Calu3 (cell line): ENCODE measurements at places on chromosomes 12 and 14. TPM values are rescaled to one million over a fixed set of nuclear protein-coding genes. Genes with fewer than 3 reads are reported as not detected.

GRCh38 chr12:52495389-52495788 lies 2.3 kb upstream of the KRT6A start:
- peaks cover 84% of the 10 kb centered on the region for H3K27me3 ChIP-seq
- no peak for DNase-seq
- no peak overlapping the region for H3K4me3 ChIP-seq
- H3K27ac ChIP-seq: no peak overlapping the region
- peaks cover under 1% of the 10 kb centered on the region for H3K4me1 ChIP-seq

NOVA1 gene
- total RNA-seq: not detected in 2 replicates

GRCh38 chr12:105351523-105351922 lies 21.0 kb downstream of the C12orf75 start:
- H3K4me3 ChIP-seq: no peak overlapping the region
- peaks cover 54% of the 10 kb centered on the region for H3K4me1 ChIP-seq
- peaks cover 8% of the 10 kb centered on the region for H3K36me3 ChIP-seq
- no peaks in the 10 kb centered on the region for H3K27me3 ChIP-seq

DNA sequence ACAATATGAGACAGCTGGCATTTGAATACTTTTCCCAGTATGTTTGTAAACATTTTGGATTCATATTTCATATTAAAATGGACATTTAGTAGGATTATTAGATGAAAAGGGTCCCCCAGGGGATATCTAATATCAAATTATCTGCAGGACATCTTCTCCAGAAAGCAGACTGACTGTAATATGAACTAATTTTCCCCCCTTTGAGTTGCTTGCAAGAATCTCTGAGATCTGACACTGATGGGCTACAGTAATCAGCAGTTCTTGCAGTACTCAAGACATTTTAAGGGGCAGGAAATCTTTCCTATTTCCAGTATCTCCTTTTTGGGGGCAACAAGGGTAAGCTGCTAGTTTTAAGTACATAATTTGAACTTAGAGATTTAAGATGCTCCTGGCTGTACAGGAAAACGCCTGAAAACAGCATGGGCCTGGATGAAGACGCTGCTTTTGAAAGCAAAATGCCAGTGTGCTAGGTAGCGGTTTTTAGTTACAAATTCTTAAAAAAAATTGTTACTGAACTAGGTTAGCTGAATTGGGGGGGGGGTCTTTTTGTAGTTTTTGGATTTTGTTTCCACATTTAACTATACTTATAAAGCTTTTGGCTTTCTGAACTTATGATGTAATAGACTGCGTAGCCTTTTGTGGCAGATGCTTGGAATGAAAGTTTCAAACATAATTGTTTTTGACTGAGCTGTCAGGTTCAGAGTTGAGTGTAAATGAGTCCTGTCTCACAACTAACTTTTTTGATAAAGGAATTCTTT lies 2.2 kb downstream of the FRMD6 start:
- peaks cover 9% of the 10 kb centered on the region for H3K4me1 ChIP-seq
- no peaks in the 10 kb centered on the region for H3K27me3 ChIP-seq
- no peak for DNase-seq
- H3K27ac ChIP-seq: no peak overlapping the region
- H3K36me3 ChIP-seq: peaks cover 36% of the 10 kb centered on the region
